M059J (cell line): ENCODE measurements at places on chromosomes 1 and 21. TPM values are rescaled to one million over a fixed set of nuclear protein-coding genes. Genes with fewer than 3 reads are reported as not detected.

Gene SPRR2A
- not detected in 2 replicates for total RNA-seq

Gene CADM3
- total RNA-seq: 0.47 and 0.54 TPM in 2 replicates

- no peak for DNase-seq
These were observed 722.3 kb downstream of the PLA2G4A start for GRCh38 chr1:187551061-187551460.

DNA sequence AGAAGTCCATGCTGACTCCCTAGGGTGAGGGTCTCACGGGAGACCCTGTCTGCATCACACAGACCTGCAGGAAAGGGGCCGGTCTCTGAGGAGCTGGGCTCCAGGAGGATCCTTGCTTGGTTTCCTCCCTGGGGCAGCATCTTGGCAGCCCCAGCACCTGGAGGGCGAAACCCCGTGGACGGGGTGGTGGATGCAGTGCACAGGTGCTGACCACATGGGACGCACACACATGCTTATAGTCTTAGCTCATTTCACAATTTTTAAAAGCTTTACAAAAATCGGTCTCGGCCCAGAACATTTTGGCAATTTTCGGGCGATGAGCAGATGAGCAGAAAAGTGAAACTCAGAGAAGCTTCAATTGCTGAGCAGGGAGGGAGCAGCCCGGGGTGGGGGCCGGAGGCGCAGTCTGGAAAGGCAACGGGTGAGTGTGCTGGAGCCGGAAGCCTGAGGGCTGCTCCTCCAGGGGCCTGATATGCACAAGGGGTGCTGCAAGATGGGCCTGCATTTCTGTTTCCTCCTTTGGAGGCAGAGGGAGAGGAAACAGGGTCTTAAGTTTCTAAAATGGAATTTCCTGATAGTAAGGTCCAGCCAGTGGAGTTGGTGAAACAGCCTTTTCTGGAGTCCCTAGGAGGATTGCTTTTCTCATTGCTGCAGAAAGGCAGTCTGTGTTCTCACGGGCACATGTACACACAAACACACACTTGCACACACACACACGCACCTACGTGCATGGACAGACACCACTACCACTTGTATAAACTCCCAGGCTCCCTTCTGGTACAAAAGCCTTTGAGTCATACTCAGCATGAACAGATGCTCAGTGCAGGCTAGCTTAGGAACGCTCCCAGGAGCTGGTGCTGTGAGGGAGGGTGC, 60.6 kb downstream of the SCCPDH start:
- peak; percentile 15 for DNase-seq

Gene KRTAP10-9
- not detected in 2 replicates for total RNA-seq

Gene CDCA8
- 36.8 and 38.4 TPM in 2 replicates for total RNA-seq

DNA sequence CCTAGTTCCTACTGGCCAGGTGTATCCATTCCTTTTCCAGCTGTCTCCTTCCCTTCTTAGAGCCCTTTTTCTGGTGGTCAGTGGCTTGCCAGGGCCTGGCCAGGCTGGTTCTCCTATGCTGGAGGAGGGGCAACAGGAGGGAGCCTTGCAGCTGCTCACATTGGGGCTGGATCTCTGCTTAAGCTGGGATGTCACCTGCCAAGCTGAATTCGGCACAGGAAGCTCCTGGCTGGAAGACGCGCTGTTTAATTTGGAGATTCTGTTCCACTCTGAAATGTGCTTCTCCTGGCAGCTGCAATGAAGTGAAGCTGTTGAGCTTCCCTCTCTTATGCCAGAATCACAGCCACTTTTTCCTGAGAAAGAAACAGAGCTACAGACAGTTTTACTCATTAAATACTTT, 56.0 kb upstream of the POU3F1 start:
- no peak for DNase-seq

GRCh38 chr1:26907071-26907917, 6.5 kb downstream of the NR0B2 start:
- DNase-seq: peak; percentile 99

Gene AZIN2
- total RNA-seq: 0.20 and 2.8 TPM in 2 replicates

DNA sequence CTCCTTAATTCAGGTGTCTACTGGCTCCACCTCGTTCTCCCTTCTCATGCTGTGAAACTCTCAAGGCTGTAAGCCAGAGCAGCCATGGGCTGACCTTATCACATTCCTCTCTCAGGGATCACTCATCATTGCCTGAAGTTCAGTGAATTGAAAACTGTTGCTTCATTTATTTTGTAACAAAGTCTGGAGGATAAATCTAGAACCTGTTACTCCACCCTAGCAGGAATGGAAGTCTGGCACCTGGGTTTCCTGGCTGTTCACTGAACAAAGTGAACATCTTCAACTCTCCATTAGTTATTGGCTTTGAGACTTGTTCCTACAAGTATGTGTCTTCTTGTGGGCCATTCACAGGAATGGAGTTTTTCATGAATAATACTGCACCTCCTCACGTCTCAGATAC, 584.1 kb downstream of the PTPRU start:
- DNase-seq: no peak

DNA sequence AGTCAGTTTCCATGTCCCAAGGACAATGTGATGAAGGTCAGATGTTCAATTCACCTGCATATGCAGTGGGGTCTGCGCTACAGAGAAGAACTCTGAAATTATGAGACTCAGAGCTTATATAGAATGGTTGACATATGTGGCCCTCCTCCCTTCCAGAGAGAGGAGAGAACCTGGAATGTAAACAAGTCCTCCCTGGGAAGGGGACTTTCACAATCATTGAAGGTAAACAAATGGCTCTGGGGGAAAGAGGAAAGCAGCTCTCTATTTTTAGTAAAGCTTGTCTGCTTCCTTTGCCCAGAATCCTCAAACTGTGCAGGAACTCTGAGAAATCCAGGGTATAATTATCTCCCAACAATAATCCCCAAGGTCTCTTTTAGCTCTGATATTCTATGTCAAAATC, 9.8 kb downstream of the OVGP1 start:
- peak; percentile 24 for DNase-seq

DNA sequence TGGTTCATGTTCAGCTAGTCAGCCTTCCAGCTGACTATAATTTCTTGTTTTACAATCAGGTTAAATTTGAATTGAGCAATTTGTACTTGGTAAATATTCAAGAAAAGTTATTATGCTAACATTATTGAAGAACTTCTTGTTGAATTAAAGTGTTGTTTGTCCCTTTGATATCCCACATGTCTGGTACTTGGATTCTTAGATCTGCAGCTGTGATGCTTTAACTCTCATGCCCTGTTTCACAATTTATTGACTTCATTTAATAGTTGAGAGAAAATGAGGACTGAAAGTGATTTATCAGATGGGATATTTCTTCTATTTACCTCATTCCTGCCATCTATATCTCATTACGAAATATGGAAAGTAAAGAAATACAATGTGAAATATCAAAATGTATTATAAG, 92.8 kb downstream of the FASLG start:
- DNase-seq: no peak

- peak; percentile 12 for DNase-seq
These were observed 12.7 kb downstream of the TPM3 start for GRCh38 chr1:154178911-154179811.

DNA sequence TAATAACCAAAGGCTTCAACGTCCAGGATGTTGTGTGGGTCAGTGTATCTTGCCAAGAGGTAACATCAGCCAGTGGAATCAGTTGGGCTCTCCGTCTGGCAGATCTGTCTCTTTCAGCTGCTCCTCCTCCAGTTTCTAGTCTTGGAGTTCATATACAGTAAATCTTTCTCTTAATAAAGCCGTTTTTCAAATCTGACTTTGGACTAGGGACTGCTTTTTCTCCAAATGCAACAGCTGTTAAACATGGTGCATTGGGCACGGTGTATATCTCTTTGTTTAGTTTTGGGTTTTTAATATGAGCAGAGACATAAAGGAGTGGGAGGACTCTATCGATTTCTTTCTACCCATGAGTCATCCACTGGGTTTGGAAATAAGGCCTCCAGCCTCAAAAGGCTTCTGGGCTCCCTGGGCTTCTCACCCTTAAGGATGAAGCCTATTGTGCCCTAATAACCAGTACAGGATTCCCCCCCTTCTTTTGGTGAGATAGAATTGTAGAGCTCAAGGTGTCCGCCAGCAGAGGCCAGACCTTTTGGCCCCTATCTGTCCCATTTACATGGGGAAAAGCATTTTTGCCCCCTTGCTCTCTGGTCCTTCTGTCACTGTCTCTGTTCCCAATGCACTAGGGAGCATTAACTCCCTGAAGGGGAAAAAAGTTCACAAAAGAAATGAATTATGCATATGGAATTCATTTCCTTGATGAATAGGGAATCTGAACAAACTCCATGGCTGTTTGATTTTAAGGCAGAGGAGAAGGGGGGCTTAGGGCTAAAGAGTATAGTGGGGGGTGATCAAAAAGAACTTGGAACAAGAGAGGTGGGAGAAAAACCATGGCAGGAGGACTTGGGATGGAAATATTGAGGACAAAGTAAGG, 86.0 kb downstream of the PBX1 start:
- peak; percentile 77 for DNase-seq

Gene L1TD1
- total RNA-seq: not detected in 2 replicates

Gene TP73
- total RNA-seq: 0.42 and 0.91 TPM in 2 replicates

Gene DENND2C
- total RNA-seq: 0.39 and 0.84 TPM in 2 replicates

Gene RNU1-3
- not detected in 2 replicates for total RNA-seq

GRCh38 chr1:95384567-95384966, 150.6 kb downstream of the RWDD3 start:
- peak; percentile 17 for DNase-seq

GRCh38 chr1:90043586-90043985, 48.7 kb downstream of the ZNF326 start:
- no peak for DNase-seq

Gene KCNE1
- 0.32 TPM in 1 of 2 replicates, not detected in the other for total RNA-seq

Gene LRRC42
- total RNA-seq: 53.0 and 59.3 TPM in 2 replicates

DNA sequence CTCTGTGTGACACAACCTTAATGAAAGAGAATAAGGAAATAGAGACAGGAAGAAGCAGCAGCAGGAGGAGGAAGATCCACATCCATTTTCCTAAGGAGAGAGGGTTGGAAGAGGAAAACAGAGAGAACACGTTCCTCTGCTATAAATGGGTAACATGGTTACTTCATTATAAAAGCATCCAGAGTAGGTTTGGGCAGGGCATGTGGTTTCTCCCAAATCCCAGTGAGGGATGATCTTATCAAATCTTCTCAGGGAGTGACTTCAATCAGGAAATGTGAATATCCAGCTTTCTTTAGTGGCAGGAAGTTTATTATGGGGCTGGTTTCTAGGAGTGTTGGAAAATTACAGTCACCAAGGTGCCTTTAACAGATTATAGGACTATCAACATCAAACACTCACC, 11.1 kb downstream of the CYP2J2 start:
- peak; percentile 5 for DNase-seq

GRCh38 chr1:48216941-48217340, 5.6 kb upstream of the SLC5A9 start:
- DNase-seq: no peak

DNA sequence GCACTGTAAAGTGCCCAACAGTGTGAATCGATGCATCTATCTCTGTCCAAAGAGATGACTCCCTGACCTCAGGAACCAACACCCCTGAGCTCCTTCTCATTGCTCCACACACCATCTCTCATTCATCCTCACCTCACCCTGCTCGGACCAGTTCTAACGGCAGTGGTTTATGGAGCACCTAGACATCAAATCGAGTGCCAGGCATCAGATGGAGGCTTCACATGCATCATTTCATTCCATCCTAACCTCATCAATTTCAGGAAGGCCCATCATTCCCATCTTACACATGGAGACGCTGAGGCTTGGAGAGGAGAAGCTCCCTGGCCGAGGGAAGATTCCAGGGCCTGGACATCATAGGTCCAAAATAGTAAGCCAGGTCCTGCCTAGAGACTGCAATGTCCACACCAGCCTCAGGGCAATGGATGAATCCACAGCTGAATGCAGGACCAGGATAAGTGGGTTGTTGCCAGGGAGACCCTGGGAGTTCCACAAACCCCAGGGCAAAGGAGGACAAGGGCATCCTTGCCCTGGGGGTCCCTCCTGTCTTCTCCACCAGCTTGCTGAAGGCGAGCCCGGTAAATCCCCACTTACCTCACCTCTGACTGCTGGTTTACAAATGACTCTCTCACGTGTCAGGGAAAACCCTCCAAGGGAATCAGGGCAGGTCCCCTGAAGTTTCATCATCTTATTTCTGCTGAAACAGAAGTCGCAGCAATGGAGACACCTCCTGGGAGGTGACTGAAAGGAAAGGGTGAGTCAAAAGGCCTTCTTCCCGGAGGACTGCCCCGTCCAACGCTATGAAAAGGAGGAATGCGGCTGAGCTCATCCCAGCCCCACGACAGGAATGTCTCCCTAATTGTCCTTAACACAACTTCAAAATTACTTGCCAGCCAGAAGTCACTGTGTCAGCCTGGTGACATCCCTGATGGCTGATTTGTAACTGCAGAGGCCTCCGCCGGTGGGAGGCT, 9.0 kb upstream of the IFFO2 start:
- peak; percentile 91 for DNase-seq

Gene PTPN22
- total RNA-seq: 1.7 and 1.9 TPM in 2 replicates

Gene TNFAIP8L2
- total RNA-seq: not detected in 2 replicates

DNA sequence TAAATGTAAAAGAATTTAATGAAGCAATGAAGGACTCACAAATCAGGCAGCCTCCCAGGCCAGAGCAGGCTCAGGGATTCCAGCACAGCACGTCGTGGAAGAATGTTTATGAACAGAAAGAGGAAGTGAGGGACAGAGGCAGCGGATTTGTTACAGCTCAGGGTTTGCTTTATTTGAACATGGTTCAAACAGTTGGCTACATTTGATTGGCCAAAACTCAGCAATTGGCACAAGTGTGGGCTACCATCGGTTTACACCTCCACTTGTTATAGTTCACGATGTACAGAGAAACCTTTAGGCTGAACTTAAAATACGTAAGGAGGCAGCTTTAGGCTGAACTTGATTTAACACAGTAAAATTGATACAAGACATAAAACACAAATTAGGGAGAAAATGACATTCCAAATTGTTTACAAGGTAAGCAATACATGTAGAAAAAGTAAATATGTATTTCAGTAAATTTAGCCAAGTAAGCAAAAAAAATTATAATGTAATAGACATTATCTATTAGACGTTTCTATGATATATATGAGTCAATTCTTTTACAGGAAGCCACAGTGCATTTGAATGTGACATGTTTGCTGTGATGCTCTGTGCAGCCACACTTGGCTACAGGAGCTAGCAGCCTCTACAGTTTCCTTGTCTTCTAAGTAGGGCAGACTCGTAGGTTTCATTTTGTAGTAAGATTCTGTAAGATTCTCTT, 126.5 kb downstream of the ADSS2 start:
- no peak for DNase-seq

Gene PIGR
- 0.10 TPM in 1 of 2 replicates, not detected in the other for total RNA-seq

DNA sequence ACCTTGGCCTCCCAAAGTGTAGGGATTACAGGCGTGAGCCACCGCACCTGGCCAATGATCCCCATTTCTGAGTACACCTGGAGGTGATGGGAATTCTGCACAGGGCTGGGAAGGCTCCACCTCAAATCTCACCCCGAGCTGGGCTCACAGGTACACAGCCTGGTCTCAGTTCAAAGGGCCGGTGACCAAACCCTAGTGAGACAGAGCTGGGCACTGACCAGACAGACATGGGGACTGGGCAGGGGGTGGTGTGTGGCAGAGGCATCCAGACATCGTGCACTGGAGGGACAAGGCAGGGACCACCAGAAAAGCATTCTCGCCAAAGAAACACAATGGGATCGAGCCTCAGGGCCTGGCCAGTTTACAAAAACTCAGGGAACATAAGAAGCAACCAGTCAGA, 17.2 kb downstream of the LSS start:
- no peak for DNase-seq
